ENCODE measurements at places on chromosomes 1 and 21.

DNA sequence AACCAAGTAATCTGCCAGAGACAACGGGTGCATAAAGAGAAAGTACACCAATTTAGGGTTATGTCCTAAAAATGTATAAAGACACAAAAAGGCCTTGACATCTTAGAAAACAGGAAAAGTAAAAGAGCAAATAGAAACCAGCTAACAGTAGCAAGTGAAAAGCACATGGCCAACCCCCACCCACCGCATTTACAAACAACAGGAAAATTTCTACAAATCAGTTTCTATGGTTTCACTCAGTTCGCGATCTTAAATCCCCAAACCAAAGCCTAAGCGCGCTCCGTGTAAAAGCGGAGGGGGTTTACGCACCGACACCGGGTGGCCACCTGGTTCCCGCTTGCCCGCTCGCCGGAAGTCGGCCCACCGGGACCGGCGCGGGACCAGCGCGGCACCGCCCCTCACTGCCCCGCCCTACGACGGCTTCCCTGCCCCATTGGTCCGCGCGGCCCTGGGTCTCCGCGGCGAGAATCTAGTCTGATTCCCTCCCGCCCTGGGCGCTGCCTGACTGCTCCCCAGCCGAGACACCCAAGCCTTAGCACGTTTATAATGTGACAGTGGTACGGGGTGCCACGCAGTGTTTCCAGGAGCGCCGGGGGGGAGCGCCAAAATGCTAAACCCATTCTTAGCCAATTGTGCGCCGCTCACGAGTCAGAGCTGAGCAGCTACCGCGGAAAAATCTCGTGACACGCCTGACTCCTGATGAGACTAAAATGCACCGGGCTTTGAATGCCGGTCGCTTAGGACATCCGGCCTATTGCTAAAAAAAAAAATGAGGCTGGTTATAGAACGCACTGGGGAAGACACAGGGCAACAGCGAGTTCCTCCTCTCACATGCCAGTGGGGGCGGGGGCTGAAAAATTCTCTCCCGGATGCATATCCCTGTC, at the start of gene GART:
TSS of gene GART (minus strand) at position 362 of the 884 bp plus-strand sequence. CDS start 2,802 bp downstream, outside the sequence.
- DNase-seq, result peak; percentile 63

DNA sequence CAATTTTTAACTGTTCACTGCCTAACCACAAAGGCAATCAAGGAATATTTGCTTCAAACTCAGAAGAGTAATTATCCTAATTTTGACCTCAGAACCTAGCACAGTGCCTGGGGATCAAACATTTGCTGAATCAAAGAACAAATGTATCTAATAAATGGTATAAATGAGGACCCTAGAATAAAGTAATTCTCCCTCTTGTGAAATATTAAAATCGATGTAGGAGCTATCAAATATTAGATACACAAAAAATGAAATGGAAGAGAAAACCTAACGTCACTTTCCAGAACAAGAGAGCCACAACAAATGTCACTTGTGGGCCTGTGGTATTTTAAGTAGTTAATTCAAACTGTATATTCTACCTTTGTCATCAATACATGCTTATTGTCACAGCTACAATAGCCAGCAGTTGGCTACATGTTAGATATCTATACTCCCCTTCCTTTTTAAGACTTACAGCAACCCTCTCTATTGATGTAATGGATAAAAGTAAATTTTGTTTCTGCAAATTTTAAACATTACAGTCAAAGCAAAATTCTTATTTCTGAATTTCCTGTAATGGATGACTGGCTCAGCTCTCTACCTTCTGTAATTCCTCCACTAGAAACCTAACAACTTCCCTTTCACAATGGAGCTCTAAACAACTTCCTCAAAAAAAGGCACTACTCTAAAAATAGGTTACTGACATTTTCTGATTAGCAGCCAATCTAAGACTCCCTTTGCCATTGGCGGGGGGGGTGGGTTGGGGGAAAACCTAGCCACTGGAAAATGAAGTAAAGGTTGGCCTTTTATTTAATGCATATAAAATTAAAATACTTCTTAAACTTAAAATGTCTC, 37.6 kb downstream of the PUM1 start:
- DNase-seq, result no peak

DNA sequence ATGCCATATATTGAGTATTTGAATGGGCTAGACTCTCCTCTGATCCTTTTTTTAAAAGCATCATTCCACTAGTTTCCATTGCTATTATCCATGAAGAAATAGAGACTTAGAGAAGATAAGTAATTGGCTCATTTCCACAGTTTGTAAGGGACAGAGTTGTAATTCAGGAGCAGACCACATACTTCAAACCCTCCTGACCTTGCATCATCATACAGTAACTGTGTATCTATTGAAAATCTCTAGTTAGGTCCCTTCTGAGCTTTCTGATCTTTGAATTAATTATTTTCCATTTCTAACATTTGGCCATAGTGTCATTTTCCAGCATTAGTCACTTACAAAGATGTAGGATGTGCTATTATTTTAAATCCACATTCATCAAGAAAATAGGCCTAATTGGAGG, 386.5 kb upstream of the ST6GALNAC5 start:
- no peak for DNase-seq

- DNase-seq, result no peak
Observed at GRCh38 chr1:208158640-208159554, 85.3 kb downstream of the PLXNA2 start.

DNA sequence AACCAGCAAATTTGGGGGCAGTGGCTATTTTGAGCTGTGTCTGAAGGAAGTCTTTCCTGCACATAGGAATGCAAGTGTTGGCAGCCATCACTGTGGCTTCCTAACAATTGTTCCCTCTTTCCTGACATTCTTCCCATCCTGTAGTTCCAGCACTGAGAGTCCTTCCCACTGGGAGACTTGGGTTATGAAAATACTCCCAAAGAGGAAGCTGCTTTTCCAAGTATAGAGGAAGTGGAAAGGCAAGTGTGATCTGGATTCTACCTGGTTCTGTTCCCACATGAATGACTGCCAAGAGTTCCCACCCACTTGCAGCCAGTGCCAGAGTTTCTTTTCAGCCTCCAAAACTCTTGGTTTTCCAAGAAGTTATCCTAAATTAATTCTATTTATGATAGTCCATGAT, 98.5 kb upstream of the CD53 start:
- DNase-seq, result no peak

- DNase-seq, result no peak
Observed at GRCh38 chr1:204266504-204267034, 52.8 kb upstream of the GOLT1A start.

DNA sequence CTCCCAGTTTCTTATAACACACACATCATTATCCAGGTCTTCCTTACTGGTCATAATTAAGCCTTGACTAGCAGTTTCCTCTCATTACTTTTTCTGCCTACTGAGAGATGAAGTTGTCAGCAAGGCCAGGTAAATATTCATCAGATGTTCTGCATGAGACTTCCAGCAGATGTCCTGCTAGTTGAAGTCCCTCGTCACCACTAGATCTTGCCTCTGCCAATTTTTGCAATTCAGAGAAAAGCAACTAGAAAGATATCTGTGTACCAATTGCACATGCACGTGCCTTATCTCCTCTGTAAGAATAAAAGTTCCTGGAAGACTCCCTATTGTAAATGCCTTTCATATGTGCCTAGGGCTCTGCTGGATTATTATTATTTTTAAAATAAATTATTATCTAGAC, 18.3 kb downstream of the ACKR1 start:
- DNase-seq, result no peak

DNA sequence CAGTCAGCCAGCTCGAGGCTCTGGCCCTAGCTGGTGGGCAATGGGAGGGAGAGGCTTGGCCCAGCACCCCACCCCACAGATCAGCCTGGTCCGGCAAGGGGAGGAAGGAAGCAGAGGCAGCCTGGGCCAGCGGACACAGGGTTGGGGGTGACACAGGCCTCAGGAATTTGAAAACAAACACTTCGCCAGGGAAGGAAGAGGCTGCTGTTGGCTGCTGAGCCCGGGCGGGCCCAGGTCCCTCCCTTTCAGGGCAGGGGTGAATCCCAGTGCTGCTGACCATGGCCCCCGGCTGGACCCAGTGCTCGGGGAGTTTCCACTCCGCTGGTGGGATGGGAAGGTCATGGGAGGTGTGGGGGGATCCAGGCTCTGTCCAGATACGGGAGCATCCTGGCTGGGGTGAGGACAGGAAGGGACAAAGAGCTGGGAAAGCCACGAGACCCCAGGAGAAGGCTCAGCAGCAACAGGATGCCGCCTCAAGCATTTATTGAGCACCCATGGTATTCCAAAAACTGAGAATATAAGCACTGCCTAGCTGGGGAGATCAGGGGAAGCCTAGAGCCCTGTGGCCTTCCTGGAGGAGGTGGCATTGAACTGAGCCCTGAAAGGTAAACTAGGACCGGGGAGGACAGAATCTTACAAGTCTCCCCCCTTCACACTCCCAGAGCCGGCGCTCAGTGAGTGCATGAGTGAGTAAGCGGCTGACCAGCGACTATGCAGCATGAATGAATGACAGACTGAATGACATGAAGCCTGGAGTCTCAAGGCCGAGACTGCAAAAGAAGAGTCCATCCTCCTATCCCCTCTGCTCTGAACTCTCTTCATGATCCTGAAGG, 26.2 kb upstream of the EPHA2 start:
- peak; percentile 88 for DNase-seq

- DNase-seq, result peak; percentile 23
Observed at GRCh38 chr1:31054349-31054748, 11.2 kb downstream of the PUM1 start.

DNA sequence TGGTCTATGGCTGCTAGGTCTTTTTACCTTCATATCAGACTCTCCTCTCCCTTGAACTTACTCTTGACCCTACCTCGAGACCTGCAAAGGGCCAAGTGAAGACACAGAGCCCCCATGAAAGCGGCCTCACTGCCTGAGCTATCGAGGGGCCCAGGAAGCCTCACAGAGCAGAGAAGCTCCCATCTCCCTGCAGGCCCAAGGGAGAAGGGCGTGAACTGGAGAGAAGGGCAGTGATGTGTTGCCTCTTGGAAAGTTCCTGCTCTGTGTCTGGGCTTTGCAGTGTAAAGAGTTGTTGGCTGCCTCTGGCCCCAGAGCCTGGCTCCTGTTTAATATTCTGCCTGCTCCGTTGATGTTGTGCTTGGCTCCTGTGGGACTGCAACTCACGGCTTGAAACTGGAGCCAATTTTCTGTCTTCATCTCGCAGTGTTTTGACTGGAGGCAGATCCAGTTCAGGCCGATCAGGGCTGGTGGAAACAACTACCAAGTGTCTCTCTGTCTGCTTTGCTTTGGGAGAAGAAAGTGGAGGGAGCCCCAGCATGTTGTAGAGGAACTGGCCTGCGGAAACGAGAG, 4.3 kb downstream of the SERTAD4 start:
- DNase-seq, result no peak

DNA sequence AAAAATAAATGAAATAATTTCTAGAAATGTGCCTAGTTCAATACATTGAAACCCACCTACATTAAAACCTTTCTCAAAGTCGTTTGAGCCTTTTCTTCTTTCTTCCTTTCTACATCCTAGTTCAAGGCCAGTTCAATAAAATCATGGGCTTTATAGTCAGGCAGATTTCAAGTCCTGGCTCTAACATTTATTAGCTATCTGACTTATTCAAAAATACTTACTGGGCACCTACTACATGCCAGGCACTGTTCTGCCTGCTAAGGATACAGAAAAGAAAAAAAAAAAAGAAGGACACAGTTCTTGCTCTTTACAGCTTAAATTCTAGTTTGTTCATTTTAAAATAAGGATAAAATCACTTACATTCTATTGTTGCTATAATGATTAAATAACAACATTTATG, 134.2 kb upstream of the FGGY start:
- no peak for DNase-seq

GRCh38 chr1:117003223-117003875, 1.8 kb downstream of the CD101 start:
- DNase-seq, result no peak

GRCh38 chr1:19080721-19081120, 124.2 kb upstream of the IFFO2 start:
- peak; percentile 46 for DNase-seq

DNA sequence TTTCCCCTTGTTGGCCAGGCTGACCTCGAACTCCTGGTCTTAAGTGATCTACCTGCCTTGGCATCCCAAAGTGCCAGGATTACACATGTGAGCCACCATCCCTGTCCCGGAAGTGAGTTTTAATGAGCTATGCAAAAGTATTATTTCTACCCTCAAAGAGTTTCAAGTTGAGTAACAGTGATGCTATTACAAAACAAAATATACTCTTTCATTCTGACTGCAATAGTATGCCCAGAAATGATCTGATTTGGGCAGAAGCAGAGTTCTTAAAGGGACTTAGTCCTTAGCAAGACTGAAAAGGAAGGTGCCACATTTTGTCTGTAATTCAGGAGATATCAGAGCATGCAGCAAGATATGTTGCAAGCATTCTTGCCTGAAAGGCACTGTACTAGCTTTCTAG, 375.4 kb downstream of the NUF2 start:
- no peak for DNase-seq

GRCh38 chr1:4652631-4653327, 1.6 kb upstream of the AJAP1 start:
- peak; percentile 1 for DNase-seq

- DNase-seq, result no peak
Observed at GRCh38 chr1:87902830-87903229, 574.1 kb downstream of the LMO4 start.

DNA sequence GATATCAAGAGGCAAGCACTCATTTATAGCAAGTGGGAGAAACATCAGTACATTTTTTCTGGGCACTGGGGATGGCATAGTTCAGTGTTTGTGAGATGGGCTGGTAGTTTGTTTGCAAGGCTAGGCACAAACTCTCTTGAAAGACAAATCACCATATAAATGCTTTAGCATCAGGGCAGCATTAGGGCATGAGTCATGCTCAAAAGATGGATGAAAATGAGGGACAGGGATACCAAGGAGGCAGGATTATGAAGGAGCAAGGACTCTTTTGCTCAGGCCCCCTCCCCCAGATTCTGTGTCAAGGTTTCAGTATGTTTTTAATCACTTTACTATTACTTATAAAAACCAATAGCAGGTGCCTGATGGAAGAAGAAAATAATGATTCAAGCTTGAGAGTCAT, 43.9 kb upstream of the CAMK1G start:
- no peak for DNase-seq

DNA sequence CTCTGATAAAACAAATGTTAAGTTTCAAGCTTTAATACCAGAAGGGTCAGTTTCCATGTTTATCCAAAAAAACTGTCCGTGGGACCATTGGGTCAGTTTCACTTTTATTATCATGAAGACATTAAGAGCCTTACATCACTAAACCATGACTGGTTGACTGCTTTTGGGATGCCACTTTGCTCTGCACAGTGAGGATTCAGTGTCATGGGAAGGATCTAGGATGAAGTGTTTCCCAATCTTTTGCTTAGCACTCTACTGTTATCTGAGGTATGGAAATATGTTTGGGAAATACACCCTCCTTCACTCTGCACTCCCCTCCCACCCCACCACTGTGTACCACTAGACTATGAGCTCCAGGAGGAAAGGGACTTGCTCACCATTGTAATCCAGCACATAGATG, 16.3 kb downstream of the RPS6KC1 start:
- DNase-seq, result no peak

Measured in HFFc6 (cell line).